ENCODE measurements at places on chromosomes 6 and 20.

GRCh38 chr6:3318821-3319540 is 60.2 kb downstream of the PSMG4 start:
- no peak for DNase-seq

DNA sequence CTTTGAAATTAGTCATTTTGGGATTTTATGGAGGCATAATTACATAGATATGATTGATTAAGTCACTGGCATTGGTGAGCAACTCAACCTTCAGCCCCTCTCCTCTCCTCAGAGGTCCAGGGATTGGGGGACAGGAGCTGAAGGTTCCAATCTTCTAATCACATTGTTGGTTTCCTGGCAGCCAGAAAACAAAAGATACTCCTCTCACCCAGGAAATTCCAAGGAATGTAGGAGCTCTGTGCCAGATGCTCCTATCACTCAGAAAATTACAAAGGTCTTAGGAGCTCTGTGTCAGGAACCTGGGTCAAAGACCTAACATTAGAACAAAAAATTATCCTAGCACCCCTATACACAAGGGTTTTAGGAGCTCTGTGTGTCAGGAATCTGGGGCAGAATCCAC is 679.7 kb upstream of the ID4 start:
- DNase-seq: no peak

DNA sequence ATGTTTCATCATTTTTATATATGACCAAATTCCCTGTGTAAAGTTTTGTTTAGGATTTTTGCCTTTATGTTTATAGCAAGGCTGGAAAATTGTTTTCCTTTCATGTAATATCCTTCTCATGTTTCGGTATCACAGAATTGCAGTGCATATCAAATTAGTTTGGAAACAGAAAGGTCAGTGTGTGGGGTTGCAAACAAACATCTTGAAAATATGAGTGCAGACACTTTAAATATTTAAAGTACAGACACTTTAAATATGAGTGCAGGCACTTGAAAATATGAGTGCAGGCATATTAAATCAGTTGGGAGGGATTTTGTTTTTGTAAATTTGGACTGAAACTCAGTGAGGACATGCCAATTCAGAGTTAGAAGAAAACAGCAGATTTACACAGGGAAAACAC is 6.5 kb downstream of the SLPI start:
- no peak for DNase-seq

DNA sequence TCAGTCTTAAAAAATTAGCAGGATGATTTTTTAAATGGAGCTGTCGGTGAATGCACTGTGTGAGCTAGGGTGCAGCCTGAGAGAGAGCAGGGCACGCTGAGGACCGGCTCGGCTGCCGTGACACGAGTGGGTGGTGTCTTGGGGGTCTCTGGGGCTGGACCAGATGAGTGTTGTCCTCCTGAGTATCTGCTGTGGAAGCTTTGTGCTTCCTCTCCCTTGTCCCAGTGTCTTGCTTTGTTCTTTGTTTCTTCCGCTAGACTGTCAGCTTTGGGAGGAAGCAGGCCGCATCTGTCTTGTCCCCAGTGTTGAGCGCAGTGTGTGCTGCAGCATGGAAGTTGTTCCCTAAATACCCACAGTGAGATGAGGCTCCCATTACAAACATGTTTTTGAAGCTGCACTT is 89.4 kb downstream of the RTN4IP1 start:
- no peak for DNase-seq

- DNase-seq: no peak
These were observed 146.1 kb upstream of the C6orf118 start for GRCh38 chr6:165455488-165455887.

DNA sequence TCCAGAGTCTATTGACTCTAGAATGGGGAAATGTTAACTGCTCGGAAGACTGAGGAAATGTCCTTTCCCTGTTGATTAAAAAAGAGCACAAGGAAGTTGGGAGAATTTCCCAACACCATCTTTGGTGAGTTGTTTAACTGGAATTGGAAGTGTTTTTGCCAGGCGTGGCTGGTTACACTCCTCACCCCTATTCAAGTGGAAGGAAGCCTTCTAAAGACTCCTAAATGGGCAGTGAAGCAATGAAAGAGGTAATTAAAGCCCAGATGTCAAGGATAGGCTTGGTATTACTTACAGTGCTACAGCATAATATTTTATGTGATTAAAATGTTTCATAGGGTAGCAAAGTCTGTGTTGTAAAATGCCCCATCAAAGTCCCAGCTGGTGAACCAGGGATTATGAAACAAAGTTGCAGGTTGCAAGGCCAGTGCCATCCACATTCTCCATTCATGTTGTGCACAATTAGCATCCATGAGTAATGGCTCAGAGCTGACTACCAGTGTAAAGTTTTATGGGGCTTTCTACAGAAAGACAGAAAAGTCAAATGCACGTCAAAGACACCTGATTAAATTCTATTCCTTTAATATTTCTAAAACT is 52.6 kb downstream of the BTBD3 start:
- DNase-seq: no peak

DNA sequence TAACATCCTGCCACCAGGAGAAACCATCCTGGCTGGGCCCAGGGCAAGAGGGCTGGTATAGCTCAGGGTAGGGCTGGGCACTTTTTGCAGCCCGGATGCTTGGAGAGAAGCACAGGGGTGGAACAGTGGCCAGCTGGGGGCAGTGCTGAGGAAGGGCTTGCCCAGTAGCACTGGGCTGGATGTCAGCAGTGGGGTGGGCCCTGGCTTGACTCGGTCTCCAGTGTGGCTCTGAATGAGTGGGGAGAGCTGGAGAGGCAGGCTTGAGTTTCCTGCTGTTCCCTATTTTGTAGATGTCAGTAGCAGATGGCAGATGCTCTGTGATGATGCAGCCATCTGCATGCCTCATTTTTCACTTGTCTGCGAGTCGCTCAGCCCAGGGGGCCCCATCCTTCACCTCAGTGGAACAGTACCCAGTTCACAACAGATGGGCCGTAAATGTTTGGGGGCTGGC is 56.3 kb upstream of the TULP1 start:
- no peak for DNase-seq

- DNase-seq: no peak
These were observed 235.0 kb downstream of the TTLL2 start for GRCh38 chr6:167559675-167560479.

GRCh38 chr6:134621858-134622257 is 303.9 kb upstream of the SGK1 start:
- no peak for DNase-seq

DNA sequence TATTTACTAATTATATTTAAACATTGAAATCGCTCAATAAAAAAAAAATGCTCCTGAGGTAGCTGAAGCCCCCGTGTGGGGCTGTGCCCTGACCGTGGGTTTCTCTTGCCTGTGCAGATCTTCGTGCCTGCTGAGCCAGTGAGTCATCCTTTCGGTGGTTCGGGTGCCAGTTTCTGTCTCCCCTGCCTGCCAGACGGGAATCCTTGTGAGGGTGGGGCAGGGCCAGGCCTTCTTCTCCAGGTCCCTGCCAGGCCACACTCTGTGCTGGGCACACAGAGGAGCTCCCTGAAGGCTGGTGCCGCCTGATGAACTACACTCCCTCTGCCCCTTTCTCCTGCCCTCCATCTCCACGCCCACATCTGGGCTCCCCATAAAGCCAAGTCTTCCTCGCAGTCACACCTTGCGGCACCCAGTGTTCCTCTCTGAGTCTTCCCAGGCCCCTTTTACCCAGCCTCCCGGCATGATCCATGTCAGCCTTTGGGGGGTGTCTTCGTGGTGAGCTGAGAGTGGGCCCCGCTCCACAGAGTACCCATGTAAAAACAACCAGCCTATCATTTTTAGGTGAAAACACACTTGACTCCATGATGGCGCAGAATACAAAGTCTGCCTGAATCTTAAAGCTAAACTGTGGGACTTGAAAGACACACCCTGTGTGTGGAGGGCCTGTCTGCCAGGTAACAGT is 19.3 kb downstream of the FGD2 start:
- peak; percentile 52 for DNase-seq

DNA sequence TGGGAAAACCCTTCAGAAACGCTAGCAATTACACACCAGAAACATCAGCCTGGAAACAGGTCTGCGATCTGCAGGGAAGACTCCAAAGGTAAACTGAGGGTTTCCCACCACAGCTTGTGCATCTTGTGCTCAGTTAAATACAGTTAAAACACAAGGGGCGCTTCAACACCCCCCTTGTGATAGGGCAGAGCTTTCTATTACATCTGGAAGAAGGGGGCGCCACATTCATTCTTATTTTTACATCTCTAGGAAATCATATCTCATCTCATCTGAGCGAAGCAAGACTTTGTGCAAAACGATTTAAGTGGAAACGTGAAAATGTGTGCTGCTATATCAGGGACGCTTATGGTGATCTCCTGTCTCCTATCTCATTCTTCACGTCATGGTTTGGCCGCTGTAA is 58.5 kb downstream of the PRND start:
- no peak for DNase-seq

GRCh38 chr6:42179945-42180313 is 6.8 kb downstream of the GUCA1A start:
- DNase-seq: no peak

DNA sequence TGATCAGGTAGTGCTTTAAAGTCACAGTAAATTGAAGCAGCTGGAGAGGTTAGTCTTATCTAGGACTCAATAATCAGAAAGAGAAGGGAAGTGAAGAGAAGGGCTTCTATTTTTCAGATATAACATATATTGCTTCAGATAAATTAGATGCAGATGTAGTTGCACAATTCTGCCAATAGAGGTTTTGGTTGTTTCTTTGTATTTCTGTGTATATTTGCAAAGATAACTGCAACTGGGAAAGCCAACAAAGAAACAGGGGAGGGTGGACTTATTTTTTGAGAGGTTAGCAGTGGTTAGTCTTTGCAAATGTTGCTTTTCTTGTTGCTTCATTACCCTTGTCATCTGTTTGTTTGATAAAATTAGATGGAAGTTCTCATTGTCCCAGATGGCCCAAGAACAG is 106.6 kb downstream of the ADGRG6 start:
- no peak for DNase-seq

GRCh38 chr6:135438907-135439535 is 58.5 kb downstream of the AHI1 start:
- peak; percentile 62 for DNase-seq

DNA sequence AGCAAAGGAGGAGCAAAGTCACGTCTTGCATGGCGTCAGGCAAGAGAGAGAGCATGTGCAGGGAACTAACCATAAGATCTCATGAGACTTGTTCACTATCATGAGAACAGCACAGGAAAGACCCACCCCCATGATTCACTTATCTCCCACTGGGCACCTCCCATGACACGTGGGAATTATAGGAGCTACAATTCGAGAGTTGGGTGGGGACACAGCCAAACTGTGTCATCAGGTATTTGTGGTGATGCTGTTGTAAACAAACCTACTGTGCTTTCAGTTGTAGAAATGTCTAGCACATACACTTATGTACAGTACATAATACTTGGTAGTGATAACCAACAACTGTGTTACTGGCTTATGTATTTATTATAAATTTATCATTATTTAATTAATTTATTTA is 128.3 kb downstream of the UTRN start:
- DNase-seq: no peak

GRCh38 chr20:38162878-38163875 is 1.9 kb downstream of the TGM2 start:
- no peak for DNase-seq

GRCh38 chr6:138410972-138411880 is 7.2 kb downstream of the HEBP2 start:
- DNase-seq: no peak

GRCh38 chr6:168886964-168887363 is 366.7 kb downstream of the THBS2 start:
- no peak for DNase-seq

DNA sequence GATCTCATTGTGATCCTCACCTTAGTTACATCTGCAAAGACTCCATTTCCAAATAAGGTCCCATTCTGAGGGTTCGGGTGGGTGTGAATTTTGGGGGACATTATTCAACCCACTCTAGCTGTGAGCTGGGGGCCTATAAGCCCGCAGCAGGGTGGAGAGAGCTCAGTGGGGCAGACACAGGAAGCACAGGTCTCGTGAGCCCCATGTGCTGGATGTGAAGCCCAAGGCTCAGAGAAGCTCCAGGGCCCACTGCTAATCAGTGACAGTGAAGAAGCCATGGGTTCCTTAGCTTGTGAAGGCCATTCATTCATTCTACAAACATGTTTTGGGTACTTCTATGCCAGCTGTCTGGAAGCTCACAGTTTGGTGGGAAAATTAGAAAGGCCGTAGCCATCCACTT is 47.5 kb downstream of the CHMP4B start:
- DNase-seq: peak; percentile 66

GRCh38 chr6:62683063-62683462 is 397.0 kb upstream of the KHDRBS2 start:
- no peak for DNase-seq

DNA sequence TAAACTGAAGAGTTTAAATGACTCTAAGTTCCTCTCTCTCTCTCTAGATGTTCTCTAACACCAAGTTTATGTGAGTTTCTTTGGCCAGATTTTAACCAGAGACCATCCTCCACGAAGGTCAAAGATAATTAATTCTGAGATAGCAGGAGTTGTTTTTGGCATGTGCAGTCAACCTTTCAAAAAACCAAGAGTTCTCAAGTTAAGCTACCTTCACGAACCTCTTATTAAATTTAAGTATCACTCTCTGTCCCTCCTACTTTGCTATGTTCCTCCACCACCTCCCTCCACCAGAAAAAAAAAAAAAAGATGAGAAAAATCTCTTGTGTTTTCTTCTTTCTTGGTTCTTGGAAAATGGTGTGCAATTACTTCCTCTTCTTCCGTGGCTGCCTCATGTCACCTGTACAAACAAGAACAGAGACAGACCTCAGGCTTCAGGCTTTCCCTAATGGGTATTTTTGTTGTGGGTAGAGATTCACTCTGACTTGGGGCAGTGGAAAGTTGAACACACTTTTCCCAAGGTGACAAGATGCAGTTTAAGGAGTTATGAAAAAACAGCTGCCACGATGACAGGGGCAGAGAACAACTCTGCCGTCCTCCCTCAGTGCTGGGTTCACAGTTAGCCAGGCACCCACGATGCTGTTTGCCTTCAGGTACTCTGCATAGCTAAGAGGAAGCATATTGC is 64.3 kb downstream of the ADTRP start:
- peak; percentile 17 for DNase-seq

Data from MM.1S (cell line).